ENCODE measurements at places on chromosomes 16 and 17. TPM values are rescaled to one million over a fixed set of nuclear protein-coding genes. Genes with fewer than 3 reads are reported as not detected.

DNA sequence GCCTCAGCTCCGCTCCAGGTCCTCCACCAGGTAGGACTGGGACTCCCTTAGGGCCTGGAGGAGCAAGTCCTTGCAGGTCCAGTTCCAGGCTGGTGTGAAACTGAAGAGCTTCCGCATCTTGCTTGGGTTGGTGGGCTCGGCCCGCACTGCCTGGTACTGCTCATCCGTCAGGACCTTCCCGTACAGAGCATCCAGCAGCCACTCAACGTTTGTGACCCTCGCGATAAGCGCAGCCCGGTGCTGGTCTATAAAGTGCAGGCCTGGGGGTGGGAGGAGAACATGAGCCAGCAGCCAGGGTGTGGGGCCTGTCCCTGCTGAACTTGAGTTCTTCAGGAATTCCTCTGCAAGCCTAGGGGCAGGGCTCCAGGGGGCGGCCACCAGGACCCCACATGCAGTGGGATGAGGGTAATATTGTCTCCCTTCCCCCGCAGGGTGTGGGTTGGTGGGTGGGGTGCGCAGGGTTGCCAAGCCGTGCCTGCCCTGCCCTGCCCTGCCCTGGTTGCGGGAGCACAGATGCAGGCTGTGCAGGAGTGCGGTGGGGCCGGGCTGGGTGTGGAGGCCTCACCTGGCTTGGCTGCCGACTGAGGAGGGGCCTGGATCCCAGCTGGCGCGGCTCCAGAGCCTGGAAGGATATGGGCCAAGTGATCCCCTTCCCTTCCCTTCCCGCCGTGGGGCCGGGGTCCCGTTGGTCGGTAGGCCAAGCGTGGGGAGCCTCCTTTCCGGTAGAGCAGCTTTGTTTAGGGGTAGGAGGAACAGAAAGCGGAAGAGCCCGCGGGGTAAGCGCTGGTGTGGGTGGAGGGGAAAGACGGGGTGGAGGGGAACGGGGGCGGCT lies 762 bp downstream of the PYCARD start:
- peak; percentile 57 for ATAC-seq

- peak; percentile 26 for ATAC-seq
Measured at GRCh38 chr16:11880007-11880406, 28.7 kb upstream of the RSL1D1 start.

DNA sequence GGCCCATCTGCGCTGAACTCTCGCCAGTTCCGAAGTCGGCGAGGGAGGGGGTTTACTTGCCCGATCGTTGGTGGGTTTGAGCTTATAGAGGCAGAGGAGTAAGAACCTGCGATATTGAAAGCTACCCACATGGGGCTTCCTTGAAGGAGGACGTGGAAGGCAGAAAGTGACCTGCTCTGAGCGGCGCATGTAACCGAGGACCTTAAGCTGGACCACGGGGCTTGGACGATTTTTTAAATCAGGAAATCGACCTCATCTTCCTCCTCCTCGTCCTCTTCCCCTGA lies 2.0 kb downstream of the PRAC2 start:
- ATAC-seq, result no peak

GRCh38 chr17:28972437-28972836 lies 21.1 kb upstream of the PHF12 start:
- no peak for ATAC-seq

GRCh38 chr17:57516290-57517230 lies 228.5 kb downstream of the CCDC182 start:
- no peak for ATAC-seq

- ATAC-seq, result no peak
Measured at GRCh38 chr17:55845385-55845784, 94.5 kb downstream of the PCTP start.

DNA sequence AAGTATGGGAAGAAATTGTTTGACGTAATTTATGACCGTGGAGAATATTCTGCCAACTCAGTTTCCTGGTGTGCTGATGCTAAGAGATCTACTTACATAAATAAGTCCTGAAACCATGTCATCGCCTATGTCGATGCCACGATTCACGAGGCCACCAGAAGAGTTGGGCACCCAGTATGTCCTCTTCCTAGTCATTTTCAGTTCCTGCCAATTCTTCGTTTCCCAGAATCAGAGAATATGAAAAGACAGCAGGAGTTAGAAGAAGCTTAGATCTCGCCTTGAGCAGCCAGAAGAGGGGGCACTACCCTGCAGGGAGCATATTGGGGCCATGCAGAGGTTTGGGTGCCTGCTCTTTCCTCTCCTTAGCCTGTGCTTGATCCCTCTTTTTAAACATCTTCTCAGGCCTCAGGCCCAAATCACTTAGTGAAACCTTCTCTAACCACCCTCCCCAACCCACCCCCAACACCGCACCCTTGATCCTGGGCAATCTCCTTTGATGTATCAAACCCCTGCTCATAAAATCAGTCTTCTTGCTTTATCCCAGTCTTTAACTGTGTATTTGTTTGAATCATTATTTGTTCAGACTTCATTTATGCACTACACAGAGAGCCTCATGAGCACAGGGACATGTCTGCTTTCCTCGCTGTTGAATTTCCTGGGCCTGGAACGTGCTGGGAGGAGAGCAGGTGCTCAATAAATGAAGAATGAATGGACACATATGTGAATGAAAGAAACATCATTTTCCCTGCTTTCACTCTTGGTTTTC lies 12.2 kb upstream of the LONP2 start:
- ATAC-seq, result peak; percentile 88

GRCh38 chr16:26993963-26994362 lies 72.8 kb upstream of the C16orf82 start:
- no peak for ATAC-seq

GRCh38 chr16:1677942-1678499 lies at the start of gene JPT2:
JPT2 (plus strand) TSS chr16:1678279; CDS start chr16:1678313, 34 bp downstream.
- peak; percentile 99 for ATAC-seq

The PDILT gene
- total RNA-seq, result not detected

The EMP2 gene
- total RNA-seq, result 0.16 TPM
